ENCODE measurements at places on chromosomes 3 and 15. TPM values are rescaled to one million over a fixed set of nuclear protein-coding genes. Genes with fewer than 3 reads are reported as not detected.

ITGB5 gene
- 281 TPM for total RNA-seq

SPTBN5 gene
- total RNA-seq = 10.5 TPM

HIGD2B gene
- not detected for total RNA-seq

RPP14 gene
- total RNA-seq = 17.8 TPM

SEMA5B gene
- total RNA-seq = 0.09 TPM

MESP2 gene
- total RNA-seq = 0.18 TPM

GOLGA6L7 gene
- total RNA-seq = not detected

SLC28A2 gene
- not detected for total RNA-seq

AMIGO3 gene
- total RNA-seq = not detected

PPP1R14D gene
- not detected for total RNA-seq

LSAMP gene
- total RNA-seq = not detected

UNC45A gene
- 121 TPM for total RNA-seq

PCBP4 gene
- total RNA-seq = 22.4 TPM

SYNM gene
- 5.3 TPM for total RNA-seq

ITPR1 gene
- 39.9 TPM for total RNA-seq

C3orf52 gene
- total RNA-seq = 3.8 TPM

SYNPR gene
- total RNA-seq = not detected

SSUH2 gene
- total RNA-seq = under 0.01 TPM

CAPN3 gene
- total RNA-seq = 0.28 TPM

KIF7 gene
- 9.5 TPM for total RNA-seq

STAC gene
- 0.18 TPM for total RNA-seq

TYRO3 gene
- 8.5 TPM for total RNA-seq

ABHD17C gene
- total RNA-seq = 5.4 TPM

MYLK gene
- 30.8 TPM for total RNA-seq

CPN2 gene
- total RNA-seq = not detected

ABI3BP gene
- total RNA-seq = 9.2 TPM

Measured in endothelial cell of coronary artery (primary cell).